ENCODE measurements at places on chromosomes 2 and 18. TPM values are rescaled to one million over a fixed set of nuclear protein-coding genes. Genes with fewer than 3 reads are reported as not detected.

DNA sequence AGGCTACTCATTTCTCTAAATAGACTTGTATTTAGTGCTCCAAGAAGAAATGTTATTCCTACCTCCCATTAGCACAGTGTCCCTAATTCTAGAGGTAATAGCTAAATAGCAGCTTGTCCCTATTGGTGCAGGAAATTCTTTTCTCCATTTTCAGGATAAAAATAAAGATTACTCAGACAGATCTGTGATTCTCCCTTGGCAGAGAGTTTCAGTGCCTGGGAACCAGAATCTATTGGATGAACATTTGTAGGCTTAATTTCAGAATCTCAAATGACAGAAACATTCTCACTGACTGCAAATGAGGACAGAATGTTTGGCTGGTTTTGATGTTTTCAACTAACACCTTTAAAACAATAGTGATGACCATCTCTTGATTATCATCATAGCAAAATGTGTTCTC lies 33.3 kb upstream of the LGALSL start:
- no peak for DNase-seq

Gene LDLRAD4
- 8.9 TPM for total RNA-seq

Gene TWIST2
- 32.3 TPM for total RNA-seq

- no peak for DNase-seq
These were observed 396.5 kb upstream of the SALL3 start for GRCh38 chr18:78582898-78583738.

Gene RIOK3
- total RNA-seq, result 71.1 TPM

Gene CD28
- total RNA-seq, result not detected

- no peak for DNase-seq
These were observed 69.0 kb upstream of the ASAP2 start for GRCh38 chr2:9137379-9138150.

Gene WDFY1
- total RNA-seq, result 70.9 TPM

DNA sequence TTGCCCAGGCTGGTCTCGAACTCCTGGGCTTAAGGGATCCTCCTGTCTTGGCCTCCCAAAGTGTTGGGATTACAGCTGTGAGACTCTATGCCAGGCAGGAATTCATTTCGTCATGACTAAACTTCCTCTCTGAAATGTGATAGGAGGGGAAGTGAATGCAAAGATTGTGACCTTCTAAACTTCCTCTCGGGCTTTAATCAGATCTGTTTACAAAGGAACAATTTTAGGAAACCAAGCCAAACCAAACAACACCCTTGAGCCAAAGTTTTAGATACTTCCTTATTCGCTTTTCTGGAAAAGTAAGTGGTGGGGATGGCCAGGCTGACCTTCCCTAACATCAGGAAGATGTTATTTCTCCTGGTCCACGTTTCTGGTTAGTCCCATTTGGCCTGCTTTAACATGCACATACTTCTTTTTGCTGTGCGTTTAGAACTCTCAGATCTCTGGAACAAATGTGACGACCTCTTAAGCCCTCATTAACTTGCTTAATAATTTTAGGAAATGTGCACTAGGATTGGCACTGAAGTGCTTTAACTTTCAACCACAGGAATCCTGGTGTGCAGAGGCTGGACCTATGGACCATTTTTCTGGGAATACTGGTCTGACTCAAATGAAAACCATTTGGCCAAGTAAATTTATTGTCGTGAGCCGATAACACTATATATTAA lies 33.2 kb upstream of the YES1 start:
- DNase-seq, result peak; percentile 91

DNA sequence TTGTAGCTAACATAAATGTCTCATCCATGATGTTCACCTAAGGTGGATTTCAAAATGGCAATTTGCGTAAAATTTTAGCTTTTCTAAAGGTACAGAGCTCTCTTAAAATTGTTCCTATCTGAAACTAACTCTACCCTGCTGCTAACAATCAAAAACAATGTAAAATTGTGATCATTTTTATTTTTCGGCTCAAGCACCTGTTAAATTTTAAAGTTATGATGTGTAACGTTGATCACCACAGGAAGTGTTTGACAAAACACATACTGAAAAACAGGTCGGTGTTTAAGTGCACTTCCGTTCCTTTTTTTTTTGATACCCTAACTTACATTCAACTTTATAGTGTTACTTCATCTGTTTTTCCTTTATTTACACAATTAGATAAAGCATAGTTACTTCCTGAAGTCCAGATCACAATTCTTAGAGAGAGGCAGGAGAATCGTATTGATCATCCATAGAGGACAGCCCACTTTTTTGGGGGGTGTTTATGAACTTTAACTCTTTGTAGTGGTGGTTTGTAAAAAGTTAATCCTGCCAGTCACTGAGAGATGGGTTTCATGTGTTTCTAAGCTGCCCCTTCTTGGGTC lies 6.0 kb upstream of the NCK2 start:
- DNase-seq, result no peak

- DNase-seq, result peak; percentile 92
These were observed 26.5 kb downstream of the PPP4R3B start for GRCh38 chr2:55590810-55591440.

- DNase-seq, result no peak
These were observed 120.1 kb downstream of the HAUS1 start for GRCh38 chr18:46224181-46224775.

Gene EMILIN1
- 0.10 TPM for total RNA-seq

Gene PSMD14
- 319 TPM for total RNA-seq

DNA sequence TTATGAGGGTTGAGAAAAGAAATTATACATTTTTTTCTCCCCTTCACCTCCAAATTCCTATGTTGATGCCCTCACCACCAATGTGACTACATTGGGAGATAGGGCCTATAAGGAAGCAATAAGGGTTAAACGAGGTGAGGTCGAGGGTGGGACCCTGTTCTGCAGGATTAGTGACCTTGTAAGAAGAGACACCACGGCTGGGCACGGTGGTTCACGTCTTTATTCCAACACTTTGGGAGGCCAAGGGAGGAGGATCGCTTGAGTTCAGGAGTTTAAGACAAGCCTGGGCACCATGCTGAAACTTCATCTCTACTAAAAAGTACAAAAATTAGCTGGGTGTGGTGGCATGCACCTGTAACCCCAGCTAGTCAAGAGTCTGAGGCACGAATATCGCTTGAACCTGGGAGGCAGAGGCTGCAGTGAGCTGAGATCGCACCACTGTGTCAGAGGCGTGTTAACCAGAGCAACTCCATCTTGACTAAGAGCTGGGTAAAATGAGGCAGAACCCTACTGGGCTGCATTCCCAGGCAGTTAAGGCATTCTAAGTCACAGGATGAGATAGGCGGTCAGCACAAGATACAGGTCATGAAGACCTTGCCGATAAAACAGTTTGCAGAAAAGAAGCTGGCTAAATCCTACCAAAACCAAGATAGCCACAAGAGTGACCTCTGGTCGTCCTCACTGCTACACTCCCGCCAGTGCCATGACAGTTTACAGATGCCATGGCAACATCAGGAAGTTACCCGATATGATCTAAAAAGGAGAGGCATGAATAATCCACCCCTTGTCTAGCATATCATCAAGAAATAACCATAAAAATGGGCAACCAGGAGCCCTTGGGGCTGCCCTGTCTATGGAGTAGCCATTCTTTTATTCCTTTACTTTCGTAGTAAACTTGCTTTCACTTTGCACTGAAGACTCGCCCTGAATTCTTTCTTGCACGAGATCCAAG lies 77.0 kb downstream of the NCAPH start:
- no peak for DNase-seq

Data from A172 (cell line).